ENCODE measurements at places on chromosomes 16 and 17.

- DNase-seq = no peak
These were observed 58.7 kb downstream of the CMC2 start for GRCh38 chr16:80947708-80948625.

- DNase-seq = no peak
These were observed 251.4 kb downstream of the PHKB start for GRCh38 chr16:47712276-47713224.

- DNase-seq = no peak
These were observed 23.2 kb downstream of the DYNC1LI2 start for GRCh38 chr16:66728117-66728787.

GRCh38 chr16:30556125-30556473 lies 2.1 kb downstream of the ZNF764 start:
- DNase-seq = no peak

GRCh38 chr17:19752216-19753050 lies 4.3 kb upstream of the ALDH3A1 start:
- no peak for DNase-seq

DNA sequence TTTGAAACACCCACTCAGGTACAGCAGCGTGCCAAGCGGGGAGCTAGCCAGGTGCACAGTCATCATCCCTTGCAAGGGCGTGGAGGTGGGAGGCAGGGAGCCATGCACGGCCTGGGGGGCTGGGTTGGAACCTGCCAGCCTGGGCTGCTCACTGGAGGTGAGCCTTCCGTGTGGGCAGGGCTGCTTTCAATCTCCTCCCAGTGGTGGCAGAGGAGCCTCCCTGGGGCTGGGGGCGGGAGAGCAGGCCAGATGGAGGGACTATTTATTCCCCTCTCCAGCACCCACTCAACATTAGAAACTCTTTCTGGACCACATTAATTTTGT lies 90.3 kb downstream of the KATNIP start:
- DNase-seq = no peak

- DNase-seq = no peak
These were observed 10.5 kb downstream of the TBC1D16 start for GRCh38 chr17:80025140-80025539.

DNA sequence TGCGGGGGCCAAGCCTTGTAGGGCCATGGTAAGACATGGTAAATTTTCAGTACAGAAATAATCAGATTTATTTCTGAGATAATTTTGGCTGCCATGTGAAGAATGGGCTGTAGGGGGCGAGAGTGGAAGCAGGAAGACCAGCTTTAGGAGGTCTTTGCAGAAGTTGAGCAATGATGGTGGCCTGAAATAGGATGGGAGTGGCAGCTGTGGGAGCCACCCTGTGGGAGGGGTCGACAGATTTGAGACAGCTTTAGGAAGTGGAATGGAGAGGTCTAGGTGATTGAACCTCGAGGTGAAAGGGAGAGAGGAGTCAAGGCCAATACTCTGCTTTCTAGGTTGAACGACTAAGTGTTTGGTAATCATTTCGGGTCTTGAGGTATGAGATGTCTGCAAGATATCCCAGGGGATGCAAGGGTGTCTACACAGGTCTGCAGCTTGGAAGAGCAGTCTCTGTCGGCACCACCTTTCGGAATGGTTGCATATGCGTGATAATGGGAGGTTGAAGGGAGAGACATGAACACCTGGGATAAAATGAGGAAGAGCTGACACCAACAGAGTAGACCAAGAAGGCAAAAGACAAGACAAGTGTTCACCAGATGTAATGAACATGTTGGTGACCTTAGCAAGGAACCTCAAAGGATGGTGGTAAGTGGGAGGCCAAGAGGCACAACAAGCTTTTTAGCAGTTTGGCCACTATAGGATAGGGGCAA lies 4.2 kb upstream of the ATXN7L3 start:
- peak; percentile 64 for DNase-seq

- DNase-seq = peak; percentile 62
These were observed 856 bp downstream of the DNAJA2 start for GRCh38 chr16:46972429-46973206.

GRCh38 chr17:82920150-82920549 lies 80.3 kb upstream of the ZNF750 start:
- DNase-seq = no peak

- DNase-seq = no peak
These were observed 6.0 kb downstream of the SLFN14 start for GRCh38 chr17:35554668-35555067.

DNA sequence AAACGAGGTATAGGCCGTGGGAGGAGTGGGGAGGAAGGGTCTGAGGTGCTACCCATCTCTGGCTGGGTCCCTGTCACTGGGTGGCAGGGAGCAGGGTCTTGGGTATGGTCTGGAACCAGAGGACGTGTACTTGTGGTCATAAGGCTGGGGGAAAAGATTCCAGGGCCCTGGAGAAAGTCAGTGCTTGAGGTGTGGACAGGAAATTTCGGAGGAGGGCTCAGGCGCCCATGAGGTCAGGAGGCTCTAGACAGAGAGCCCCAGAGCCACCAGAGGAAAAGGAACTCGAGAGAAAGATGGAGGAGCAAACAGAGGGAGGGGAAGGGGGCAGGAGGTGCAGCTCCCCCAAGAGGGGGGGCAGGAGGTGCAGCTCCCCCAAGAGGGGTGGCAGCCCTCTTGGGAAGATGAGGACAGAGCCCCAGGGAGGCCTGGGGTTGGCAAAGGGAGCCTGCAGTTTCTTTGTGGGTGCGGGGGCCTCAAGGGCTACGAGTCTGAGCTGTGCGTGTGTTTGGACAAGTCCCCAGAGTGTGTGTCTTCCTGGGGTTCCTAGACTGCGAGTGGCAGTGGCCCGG lies 683 bp upstream of the SLC7A6 start:
- no peak for DNase-seq

- no peak for DNase-seq
These were observed 67.0 kb downstream of the CACNG1 start for GRCh38 chr17:67111327-67111726.

GRCh38 chr16:13014476-13014875 lies 113.1 kb downstream of the SHISA9 start:
- DNase-seq = no peak

DNA sequence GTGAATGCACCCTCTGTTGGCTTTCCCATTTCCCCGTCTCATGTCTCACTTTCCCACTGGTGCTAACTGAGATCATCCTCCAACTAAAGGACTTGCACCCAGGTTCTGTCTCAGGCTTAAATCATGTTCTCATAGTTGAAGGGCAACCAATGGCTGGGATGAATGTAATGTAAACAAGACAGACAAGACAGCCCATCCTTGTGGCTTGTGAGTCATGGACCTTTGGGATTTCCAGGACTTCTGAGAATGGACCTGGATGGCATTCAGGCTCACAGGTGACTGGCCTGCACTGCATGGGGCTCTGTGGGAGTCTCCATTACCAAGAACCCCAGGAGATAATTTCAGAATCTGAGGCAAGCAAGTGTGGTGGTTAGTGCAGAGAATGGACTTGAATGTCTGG lies 347.5 kb downstream of the HAPSTR1 start:
- no peak for DNase-seq

GRCh38 chr16:46853713-46854443 lies 22.9 kb upstream of the C16orf87 start:
- DNase-seq = peak; percentile 70

DNA sequence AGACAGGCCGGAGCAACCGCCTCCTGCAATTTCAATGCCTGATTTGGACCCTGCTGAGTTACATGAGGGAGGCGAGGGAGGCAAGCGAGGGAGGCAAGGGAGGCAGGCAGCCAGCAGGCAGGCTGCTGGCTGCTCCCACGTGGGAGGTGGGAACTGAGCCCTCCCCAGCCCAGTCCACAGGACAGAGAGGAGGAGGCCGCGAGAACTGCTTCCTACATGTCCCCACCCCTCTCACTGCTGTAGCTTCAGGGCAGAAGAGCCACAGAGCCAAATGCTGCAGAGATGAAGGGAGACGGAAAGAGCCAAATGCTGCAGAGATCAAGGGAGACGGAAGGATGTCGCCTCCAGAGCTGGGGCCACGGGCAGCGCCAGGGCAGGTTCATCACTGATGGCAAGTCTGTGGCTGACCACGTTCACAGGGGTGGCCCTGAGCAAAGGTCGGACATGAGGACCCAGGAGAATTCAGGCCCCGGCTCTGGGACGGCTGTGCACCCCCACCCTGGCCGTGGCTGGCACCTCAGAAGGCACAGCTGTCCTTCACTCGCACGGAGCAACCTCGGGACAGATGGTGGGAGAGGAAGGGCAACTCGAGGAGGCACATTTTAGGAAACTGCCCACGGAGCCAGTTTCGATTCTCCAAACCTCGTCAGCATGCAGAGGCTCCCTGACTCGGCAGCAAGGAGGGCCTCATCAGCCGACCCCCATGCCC lies 21.5 kb downstream of the RPH3AL start:
- DNase-seq = no peak

DNA sequence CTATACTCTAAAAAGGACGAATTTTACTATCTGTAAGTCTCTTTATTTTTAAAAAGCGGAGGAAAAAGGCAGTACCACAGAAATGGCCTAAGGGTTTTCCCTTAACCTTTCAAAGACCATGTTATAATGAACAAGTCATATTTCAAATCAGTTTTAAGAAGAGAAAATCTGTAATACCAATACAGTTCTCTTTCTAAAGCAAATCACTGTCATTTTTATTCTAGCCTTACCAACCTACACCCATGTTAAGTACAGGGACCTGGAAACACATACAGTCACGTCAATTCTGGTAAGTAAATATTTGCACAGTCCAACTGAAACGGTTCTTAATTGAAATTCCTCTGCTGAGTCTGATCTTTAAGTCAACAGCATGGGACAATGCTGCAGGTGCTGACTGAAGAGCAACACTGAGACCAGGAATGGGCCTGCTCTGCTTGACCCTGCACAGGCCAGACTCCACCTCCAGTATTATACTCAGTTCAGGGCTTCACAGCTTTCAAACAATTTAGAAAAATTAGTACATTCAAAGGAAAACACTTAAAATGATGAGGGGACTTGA lies 20.2 kb downstream of the MBTPS1 start:
- DNase-seq = no peak

GRCh38 chr16:17469011-17469740 lies 1.6 kb downstream of the XYLT1 start:
- no peak for DNase-seq

- peak; percentile 71 for DNase-seq
These were observed 4.8 kb upstream of the ITGA3 start for GRCh38 chr17:50051082-50051576.

GRCh38 chr16:47059991-47060390 lies 83.8 kb downstream of the NETO2 start:
- no peak for DNase-seq

Data from stimulated activated CD4-positive, alpha-beta T cell treated with anti-CD3 and anti-CD28 coated beads, Interleukin-2, amount 100 ng/mL, for 24 hours (primary cell).